ENCODE measurements at places on chromosomes 6 and 20. TPM values are rescaled to one million over a fixed set of nuclear protein-coding genes. Genes with fewer than 3 reads are reported as not detected.

TMC2 gene
- polyA plus RNA-seq, result 0.17 TPM

CEP57L1 gene
- polyA plus RNA-seq, result 35.7 TPM

SAMD3 gene
- polyA plus RNA-seq, result 1.5 TPM

LTB gene
- 2.4 TPM for polyA plus RNA-seq

CD93 gene
- 194 TPM for polyA plus RNA-seq

TULP1 gene
- 5.8 TPM for polyA plus RNA-seq

POU5F1 gene
- 0.65 TPM for polyA plus RNA-seq

- no peak for DNase-seq
Observed at GRCh38 chr6:142934599-142934998, 10.4 kb downstream of the HIVEP2 start.
